Osteocyte (in vitro differentiated cells): ENCODE measurements at places on chromosomes 2 and 18. TPM values are rescaled to one million over a fixed set of nuclear protein-coding genes. Genes with fewer than 3 reads are reported as not detected.
A peak's percentile ranks its signal among the peaks of the same experiment; 100 is the strongest.

DNA sequence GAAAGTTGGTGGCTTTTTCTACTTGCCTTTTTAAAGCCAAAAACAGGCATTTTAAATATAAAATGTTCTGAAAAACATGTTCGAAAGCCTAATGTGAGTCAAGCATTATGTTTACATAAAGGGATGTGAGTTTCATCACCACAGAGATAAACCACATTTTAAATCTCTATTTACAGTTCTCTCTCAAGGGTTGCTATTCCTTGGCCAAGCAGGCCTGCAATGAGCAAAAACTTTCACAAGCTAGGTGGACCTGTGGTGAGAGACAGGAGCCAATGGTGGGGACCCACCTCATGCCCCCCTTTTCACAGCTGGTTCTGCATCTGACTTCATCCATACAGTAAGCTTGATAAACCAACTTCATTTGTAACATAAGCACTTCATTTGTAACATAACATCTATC, 65.1 kb downstream of the CUL3 start:
- H3K4me1 ChIP-seq = peaks cover 61% of the 10 kb centered on the region
- no peak overlapping the region for H3K4me3 ChIP-seq
- peak overlapping the region; percentile 78 for H3K27ac ChIP-seq
- peaks cover 3% of the 10 kb centered on the region for H3K36me3 ChIP-seq

DNA sequence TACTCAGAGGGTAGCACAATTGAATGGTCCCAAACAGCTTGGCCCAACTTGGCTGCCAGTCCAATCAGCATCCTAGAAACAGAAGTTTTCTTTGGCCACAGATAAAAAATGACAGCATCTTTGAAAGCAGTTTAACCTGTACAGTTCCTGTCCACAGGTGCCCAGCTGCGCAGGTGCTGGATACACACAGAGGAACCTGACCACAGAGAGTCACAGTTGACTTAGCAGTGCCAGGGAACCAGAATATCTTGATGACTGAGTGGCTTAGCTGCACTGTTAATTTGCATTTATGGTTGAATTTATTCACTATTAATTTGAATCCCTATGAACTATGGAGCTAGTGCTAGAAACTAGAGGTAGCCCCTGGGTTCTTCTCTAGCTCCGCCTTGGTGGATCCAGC, 93.7 kb downstream of the TPGS2 start:
- H3K27ac ChIP-seq = no peak overlapping the region
- H3K27me3 ChIP-seq = no peaks in the 10 kb centered on the region
- no peaks in the 10 kb centered on the region for H3K36me3 ChIP-seq
- no peak overlapping the region for H3K4me3 ChIP-seq

DNA sequence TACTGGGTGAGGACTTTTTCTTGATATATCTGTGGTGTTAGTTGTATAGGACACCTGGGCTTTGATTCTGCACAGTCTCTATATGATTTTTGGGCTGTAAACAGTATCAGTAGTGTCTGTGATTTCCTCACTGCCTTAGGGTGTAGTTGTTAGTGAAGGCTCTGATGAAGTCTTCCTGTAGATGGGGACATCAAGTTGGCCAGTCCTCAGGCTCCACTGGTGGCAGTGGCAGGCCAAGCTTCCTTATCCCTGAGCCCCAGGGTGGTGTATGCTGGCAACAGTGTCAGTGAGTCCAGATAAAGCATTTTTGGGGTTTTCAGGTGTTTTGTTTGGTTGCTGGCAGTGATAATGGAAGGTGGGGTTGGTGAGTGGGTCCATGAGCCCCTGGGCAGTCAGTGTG, 961.4 kb downstream of the DSC3 start:
- H3K27ac ChIP-seq = no peak overlapping the region
- H3K4me1 ChIP-seq = peaks cover 4% of the 10 kb centered on the region
- DNase-seq = no peak
- H3K36me3 ChIP-seq = peaks cover 7% of the 10 kb centered on the region

The DUSP2 gene
- total RNA-seq = 0.68 and 0.78 TPM in 2 replicates

The ZCCHC2 gene
- 10.3 and 11.2 TPM in 2 replicates for total RNA-seq

DNA sequence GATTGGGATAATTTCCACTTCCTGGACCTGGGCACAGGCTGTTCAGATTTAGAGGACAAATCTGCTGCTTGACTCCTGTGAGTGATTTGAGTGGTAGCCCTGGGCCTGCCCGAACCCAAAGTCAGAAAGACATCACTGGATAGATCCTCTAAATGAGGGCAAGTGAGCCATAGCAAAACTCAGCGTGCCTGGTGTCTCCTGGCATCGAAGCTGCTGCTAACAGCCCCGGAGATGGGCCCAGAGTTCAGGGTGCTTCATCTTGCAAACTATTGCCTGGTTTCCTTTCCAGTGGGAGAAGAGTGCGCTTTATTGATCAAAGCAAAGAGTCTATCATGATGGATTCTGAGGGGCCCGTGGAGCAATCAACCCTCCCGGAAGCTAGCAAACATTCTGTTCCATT, 153.1 kb upstream of the KLHL29 start:
- peaks cover 3% of the 10 kb centered on the region for H3K27me3 ChIP-seq
- H3K4me3 ChIP-seq = no peak overlapping the region
- H3K27ac ChIP-seq = no peak overlapping the region
- H3K4me1 ChIP-seq = no peaks in the 10 kb centered on the region

GRCh38 chr2:235747001-235747785, 253.3 kb downstream of the AGAP1 start:
- H3K4me3 ChIP-seq = no peak overlapping the region
- H3K4me1 ChIP-seq = peaks cover 50% of the 10 kb centered on the region
- H3K27me3 ChIP-seq = no peaks in the 10 kb centered on the region
- peaks cover 18% of the 10 kb centered on the region for H3K36me3 ChIP-seq
- H3K27ac ChIP-seq = peak overlapping the region; percentile 27
